Endothelial cell of coronary artery (primary cell): ENCODE measurements at places on chromosomes 2 and 18. TPM values are rescaled to one million over a fixed set of nuclear protein-coding genes. Genes with fewer than 3 reads are reported as not detected.

Gene CAVIN2
- 93.7 and 128 TPM in 2 replicates for total RNA-seq

Gene GAL3ST2
- 0.09 TPM in 1 of 2 replicates, not detected in the other for total RNA-seq

Gene LIMS4
- total RNA-seq = 19.5 and 20.7 TPM in 2 replicates

Gene PCARE
- under 0.01 TPM in 1 of 2 replicates, not detected in the other for total RNA-seq

Gene LYPD6
- total RNA-seq = 0.47 and 1.8 TPM in 2 replicates

Gene ANKRD29
- 0.27 and 0.85 TPM in 2 replicates for total RNA-seq

Gene CHST9
- total RNA-seq = not detected in 2 replicates

Gene C2orf72
- total RNA-seq = 0.19 TPM in 1 of 2 replicates, not detected in the other

Gene CHRND
- total RNA-seq = not detected in 2 replicates

Gene REG3G
- not detected in 2 replicates for total RNA-seq

Gene COX5B
- 363 and 382 TPM in 2 replicates for total RNA-seq

Gene PRSS56
- total RNA-seq = not detected in 2 replicates

Gene CNDP1
- total RNA-seq = not detected in 2 replicates

Gene SOX11
- total RNA-seq = not detected in 2 replicates

Gene IL36RN
- total RNA-seq = not detected in 2 replicates

Gene DGUOK
- total RNA-seq = 26.3 and 30.1 TPM in 2 replicates

Gene PIEZO2
- 9.4 and 56.4 TPM in 2 replicates for total RNA-seq

Gene GPD2
- 43.0 and 46.2 TPM in 2 replicates for total RNA-seq

Gene CTLA4
- total RNA-seq = not detected in 2 replicates
